Heart right ventricle (tissue), 16 donors: ENCODE measurements at places on chromosomes 5 and 9. TPM values are rescaled to one million over a fixed set of nuclear protein-coding genes. Genes with fewer than 3 reads are reported as not detected.
A peak's percentile ranks its signal among the peaks of the same experiment; 100 is the strongest.

GRCh38 chr5:24368115-24368514, 276.7 kb downstream of the CDH10 start:
- no peak for DNase-seq

- no peak for DNase-seq
Measured at GRCh38 chr5:160105686-160106360, 13.4 kb downstream of the PWWP2A start.

DNA sequence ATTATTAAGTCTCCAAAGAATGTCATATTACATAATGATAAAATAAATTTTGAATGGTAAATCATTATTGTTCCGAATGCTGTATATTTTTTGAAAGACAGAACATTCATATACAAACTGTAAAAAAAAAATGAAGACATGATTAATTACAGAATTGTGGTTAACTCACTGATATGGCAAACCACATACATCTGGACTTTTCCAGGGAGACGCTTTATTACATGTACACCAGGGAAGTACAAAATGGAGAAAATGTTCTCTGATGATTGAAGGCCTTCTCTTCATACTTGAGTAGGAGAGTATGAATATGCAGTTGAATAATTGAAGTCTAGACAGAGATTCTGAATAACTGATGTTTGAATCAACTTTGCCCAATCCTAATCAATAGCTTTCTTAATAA, 1886.9 kb downstream of the EFNA5 start:
- DNase-seq: no peak

DNA sequence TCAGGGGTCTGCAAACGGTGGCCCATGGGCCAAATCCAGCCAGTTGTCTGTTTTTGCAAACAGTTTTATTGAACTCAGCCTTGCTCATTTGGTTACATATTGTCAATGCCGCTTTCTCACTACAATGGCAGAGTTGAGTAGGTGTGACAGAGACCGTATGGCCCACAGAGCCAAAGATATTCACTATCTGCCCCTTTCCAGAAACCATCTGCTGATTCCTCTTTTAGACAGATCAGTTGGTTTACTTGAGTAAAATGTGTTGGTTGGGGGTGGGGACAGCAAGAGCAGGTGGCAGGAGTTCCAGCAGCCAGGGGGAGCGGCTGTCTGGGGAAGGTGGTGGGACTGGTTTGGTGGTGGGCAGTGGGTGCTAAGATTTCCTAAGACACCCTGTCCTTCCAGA, 54.8 kb downstream of the COL27A1 start:
- DNase-seq: no peak

DNA sequence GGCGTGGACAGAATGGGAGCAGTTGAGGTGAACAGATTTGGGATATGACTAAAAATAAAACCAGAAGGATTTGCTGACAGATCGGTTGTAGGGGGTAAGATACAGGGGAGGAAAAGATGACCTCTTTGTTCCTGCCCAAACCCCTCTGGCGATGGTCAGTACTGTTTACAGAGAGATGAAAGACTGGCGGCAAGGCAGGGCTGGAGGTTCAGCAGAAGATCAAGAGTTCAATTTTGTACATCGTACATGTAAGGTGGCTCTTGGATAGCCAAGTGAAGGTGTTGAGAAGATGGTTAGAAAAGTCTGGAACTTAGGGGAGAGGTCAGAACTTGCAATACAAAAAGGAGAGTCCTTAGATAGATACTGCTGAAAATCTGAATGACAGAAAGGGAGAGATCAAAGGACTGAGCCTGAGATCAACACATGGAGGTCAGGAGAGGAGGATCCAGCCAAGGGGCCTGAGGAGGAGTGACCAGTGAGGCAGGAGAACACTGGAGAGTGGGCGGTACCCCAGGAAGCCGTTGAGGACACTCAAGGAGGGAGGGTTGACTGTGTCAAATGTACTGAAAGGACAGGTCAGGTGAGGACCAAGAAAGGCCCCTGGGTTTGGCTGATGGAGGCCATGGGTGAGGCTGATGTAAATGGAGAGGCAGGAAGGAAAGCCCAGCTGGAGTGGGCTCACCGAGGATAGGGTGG, 7.1 kb downstream of the IL4 start:
- DNase-seq: no peak

- no peak for DNase-seq
Measured at GRCh38 chr5:125149110-125149509, 402.7 kb upstream of the ZNF608 start.

DNA sequence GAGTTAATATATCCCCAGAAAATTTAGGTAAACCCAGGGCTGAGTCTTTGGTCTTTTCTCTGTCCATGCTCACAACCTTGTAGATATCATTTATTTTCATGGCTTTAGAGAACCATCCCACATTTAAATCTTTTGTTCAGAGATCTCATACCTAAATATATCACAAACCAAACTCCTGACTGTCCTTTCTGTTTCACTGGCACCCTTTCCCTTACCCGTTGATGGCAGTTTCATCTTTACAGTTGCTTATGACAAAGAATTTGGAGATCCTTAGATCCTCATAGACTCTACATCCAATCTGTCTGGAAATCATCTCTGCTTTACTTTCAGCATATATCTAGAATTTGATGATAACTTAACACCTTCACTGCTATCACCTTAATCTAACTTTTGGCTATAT, 19.2 kb downstream of the RNF180 start:
- DNase-seq: no peak

- DNase-seq: no peak
Measured at GRCh38 chr5:145072889-145073288, 762.3 kb downstream of the PRELID2 start.

DNA sequence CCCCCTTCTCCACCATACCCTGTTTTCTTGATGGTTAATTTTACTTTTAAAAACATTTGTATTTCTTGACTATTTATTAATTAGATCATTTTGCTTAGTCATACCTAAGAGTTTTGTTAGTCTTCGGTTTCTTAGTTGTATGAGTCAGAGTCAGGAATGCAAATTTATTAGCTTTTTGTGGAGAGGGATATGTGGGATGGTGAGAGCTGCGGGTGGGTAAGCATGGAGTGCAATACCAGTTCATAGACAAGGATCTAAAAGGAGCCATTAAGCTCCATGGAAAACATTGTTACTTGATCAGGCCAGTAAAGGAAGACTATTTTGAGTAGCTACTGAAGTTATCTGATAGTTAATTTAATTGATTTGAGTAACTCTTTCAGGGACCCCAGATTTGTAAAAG, 77.5 kb downstream of the ZSWIM6 start:
- no peak for DNase-seq

DNA sequence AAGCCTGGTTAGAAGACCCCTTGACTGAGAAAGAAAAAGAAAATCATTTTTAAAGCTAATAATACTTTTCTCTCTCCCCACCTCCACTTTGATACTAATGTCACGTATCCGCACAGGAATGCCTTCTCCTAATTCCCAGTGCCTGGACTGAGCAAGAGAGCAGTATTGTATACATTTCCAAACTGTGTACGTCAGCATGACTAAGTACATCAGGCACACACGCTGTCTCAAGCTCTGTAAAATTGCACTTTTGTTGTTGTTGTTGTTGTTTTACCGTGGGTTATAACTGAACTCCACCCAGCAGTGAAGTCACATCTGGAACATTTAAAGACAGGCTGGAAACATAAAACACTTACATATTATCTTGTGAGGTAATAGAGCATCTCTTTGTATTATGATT, 407.6 kb downstream of the DNAH5 start:
- no peak for DNase-seq

DNA sequence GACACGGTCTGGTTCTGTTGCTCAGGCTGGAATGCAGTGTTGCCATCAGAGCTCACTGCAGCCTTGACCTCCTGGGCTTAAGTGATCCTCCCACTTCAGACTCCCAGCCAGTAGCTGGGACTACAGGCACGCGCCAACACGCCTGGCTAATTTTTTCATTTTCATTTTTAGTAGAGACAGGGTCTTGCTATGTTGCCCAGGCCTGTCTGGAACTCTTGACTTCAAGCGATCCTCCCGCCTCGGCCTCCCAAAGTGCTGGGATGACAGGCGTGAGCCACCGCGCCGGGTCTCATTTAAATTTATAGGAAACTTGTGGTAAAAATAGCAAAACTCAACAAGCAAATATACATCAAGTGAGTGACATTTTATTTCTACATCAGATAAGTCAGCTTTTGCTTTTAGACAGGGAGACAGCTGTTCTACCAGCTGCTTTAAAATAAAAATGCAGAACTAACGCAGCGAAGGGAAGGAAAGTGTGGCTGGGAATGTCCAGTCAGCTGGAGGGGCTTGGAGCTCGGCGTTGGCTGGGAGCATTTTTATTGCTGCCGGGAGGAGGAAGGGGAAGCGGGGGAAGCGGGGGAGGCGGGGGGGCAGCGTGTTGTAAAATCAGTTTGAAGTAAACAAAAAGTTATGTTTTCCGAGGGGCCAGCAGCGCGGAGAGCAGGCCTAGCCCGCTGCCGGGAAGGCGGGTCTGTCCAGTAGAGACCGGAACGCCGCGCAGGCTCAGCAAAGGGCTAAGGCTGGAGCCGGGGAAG, 707 bp upstream of the ZFYVE16 start:
- DNase-seq: peak; percentile 23

- no peak for DNase-seq
Measured at GRCh38 chr5:151492729-151493128, 45.3 kb downstream of the SLC36A1 start.

DNA sequence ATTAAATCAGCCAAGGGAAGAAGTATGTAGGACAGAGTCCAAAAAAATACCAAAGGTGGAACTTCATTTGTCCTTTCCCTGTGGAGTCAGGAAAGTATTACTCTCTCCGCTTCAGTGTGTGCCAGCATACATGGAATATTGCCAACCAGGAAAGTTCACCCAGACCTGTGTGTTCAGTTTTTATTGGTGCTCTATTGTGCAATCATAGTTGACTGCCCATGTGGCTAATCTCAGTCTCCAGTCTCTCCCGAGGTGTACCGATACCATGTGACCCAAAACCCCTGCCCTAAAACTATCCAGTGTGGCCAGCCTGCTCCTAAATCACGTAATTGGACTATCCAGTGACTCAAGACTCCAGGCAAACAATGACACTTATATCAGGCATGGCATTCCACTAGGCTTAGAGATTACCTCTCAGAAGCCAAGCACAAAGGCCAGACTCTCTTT, 38.8 kb downstream of the NFX1 start:
- peak; percentile 60 for DNase-seq

GRCh38 chr9:6759185-6759977, 1.6 kb downstream of the KDM4C start:
- no peak for DNase-seq

DNA sequence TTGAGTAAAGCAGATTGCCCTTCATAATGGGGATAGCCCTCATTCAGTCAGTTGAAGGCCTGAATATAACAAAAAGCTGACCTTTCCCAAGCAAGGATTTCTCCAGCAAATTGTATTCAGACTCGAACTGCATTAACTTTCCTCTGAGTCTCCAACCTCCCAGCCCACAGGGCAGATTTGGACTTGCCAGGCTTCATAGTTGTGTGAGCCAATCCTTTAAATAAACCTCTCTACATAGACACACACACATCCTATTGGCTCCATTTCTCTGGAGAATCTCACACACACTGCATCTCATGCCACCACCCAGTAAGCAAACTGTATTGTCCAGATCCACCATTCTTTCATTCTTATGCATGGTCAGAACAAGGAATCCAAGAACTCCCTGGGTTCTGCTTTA, 225.1 kb downstream of the MPDZ start:
- no peak for DNase-seq

DNA sequence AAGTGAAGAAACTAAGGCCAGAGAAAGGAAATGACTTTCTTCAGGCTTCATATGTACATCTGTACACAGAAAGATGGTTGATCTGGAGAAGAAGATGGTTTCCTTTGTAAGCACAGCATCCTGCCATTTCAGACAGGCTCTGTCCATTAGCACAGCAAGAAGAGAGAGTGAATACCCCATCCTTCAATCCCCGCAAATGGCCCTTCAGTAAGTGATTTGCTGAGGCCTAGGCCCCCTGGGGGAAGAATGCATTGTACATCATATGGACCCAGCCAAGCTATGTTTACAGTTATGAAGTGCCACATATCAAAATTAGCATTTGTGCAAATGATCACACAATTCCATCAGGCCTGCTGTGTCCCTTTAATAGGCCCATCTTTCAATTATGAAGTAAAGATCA, 657.4 kb downstream of the BRINP1 start:
- no peak for DNase-seq

DNA sequence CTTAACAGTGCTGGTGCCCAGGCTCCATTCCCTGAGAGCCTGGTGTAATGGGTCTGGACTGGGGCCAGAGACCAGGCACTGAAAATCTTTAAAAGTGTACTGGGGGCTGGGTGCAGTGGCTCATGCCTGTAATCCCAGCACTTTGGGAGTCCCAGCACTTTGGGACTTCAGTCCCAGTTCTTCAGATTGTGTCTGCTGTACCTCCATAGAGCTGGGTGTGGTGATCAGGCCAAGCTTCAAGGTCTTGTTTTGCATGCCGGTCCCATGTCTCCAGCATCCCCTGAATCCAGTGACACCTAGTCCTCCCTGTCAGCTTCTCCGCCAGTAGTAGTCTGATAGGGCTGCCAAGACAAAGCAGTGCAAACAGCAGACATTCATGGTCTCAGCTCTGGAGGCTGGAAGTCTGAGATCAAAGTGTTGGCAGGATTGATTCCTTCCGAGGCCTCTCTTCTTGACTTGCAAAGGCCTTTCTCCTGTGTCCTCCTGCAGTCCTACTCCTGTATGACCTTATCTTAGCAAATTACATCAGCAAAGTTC, 108.2 kb downstream of the SYK start:
- no peak for DNase-seq

DNA sequence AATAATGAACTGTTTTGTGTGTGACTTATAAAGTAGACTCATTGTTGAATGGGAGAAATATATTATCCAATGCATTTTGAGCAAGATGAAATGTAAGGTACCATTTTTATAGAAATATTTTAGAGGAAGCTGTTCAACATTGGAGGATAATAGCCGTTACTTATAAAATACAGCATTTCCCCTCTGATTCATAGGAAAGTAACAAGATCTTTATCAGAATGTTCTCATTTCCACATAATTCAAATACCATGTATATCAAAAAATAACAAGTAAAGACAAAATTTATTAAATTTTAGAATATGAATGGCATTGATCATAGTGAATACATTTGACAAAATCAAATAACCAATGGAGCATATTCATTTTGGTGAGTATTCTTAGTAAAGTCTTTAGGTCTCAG, 346.7 kb upstream of the PTGER4 start:
- DNase-seq: no peak

GRCh38 chr5:93891491-93892480, 150.4 kb upstream of the POU5F2 start:
- DNase-seq: no peak

- DNase-seq: no peak
Measured at GRCh38 chr9:127163409-127163808, 41.0 kb upstream of the ANGPTL2 start.

Gene BARHL1
- not detected for total RNA-seq

Gene PCDHA13
- not detected for total RNA-seq

Gene GPR150
- total RNA-seq: not detected

Gene ACTBL2
- not detected for total RNA-seq

Gene CDKN2B-AS1
- not detected for total RNA-seq

Gene ADGRD2
- total RNA-seq: 0.68 TPM

Gene TNC
- 5.9 TPM for total RNA-seq

Gene SLC1A3
- total RNA-seq: 77.6 TPM

Gene TOR1A
- total RNA-seq: 15.8 TPM

Gene LCN1
- total RNA-seq: not detected

Gene KCNN2
- 8.9 TPM for total RNA-seq

Gene KIF4B
- 0.05 TPM for total RNA-seq

Gene TRIM36
- total RNA-seq: 0.13 TPM

Gene GMCL2
- not detected for total RNA-seq

Gene AGXT2
- total RNA-seq: not detected
